ENCODE measurements at places on chromosomes 2 and 18.

GRCh38 chr2:12479065-12479601 lies 237.6 kb upstream of the TRIB2 start:
- no peak for DNase-seq

DNA sequence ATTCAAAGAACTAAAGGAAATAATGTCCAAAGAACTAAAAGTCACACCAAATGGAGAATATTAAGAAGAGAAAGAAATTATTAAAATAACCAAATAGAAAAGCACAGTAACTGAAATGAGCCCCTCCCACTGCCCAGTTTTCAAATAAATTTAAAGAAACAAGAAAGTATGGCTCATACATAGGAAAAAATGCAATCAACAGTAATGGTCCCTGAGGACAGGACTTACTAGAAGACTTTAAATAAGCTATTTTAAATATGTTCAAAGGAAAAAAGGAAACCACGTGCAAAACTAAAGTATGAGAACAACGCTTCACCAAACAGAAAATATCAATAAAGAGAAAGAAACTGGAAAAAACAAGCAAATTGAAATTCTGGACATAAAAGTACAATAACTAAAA lies 58.9 kb downstream of the TMEM131 start:
- DNase-seq = no peak

- DNase-seq = no peak
Measured at GRCh38 chr18:21242141-21242779, at the start of gene GREB1L. TSS of gene GREB1L (plus strand) at chr18:21242232. CDS start at chr18:21383519, 141,287 bp downstream.

- DNase-seq = no peak
Measured at GRCh38 chr2:88321449-88322248, 130.8 kb downstream of the FOXI3 start.

- no peak for DNase-seq
Measured at GRCh38 chr18:70705831-70706416, 417.1 kb downstream of the SOCS6 start.

DNA sequence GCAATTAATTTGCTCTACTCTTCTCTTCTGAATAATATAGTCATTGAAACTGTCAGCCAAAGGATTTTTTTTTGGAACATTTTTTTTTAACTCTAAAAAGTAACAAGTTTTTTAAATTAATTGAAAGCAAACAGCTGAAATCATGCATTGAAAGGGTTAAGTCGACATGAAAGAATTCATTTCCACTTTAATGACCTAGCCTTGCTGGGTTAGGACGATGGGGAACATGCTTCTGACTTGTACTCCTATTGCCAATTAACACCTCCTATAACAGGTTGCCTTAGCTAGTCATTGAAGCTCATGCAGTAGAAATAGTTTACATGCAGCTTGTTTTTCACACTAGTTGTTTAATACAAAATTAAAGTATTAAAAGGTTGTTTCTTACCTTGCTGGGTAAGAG lies 47.8 kb downstream of the PSMD14 start:
- no peak for DNase-seq

DNA sequence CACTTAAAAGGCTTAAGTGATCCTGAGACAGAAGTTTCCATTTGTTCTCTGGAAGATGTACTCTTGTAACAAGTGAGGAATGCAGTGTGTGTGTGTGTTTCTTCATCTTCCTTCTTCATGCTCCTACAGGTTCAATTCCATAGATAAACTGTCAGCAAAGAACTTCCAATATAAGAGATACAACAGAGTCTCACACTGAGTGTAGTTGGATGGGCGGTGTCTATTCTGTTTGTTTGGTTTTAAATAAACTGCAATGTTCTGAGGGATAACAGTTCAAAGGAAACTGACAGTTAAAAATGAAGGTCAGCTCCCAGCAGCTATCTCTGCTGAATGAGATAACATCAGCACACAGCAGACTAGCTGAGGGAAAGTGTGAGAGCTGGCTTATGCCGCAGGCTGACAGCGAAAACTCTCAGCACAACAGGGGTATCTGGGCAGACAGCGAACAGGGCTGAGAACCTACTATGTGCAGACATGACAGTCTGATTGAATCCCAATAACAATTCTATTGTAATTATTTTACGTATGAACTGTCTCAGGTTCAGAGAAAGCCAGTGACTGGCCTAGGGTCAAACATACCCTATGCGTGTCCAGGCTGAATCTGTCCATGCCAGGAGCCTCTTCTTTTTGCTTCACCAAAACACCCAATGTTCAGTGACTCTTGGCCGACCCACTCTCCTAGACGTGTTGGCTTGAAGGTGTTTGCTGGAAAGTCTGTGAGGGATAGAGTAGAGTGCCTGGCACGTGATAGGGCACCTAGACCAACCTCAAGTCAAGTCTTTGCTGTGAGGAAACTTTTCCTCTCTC lies 201.9 kb upstream of the TRIB2 start:
- no peak for DNase-seq

GRCh38 chr18:79606621-79607331 lies 72.8 kb upstream of the CTDP1 start:
- no peak for DNase-seq

DNA sequence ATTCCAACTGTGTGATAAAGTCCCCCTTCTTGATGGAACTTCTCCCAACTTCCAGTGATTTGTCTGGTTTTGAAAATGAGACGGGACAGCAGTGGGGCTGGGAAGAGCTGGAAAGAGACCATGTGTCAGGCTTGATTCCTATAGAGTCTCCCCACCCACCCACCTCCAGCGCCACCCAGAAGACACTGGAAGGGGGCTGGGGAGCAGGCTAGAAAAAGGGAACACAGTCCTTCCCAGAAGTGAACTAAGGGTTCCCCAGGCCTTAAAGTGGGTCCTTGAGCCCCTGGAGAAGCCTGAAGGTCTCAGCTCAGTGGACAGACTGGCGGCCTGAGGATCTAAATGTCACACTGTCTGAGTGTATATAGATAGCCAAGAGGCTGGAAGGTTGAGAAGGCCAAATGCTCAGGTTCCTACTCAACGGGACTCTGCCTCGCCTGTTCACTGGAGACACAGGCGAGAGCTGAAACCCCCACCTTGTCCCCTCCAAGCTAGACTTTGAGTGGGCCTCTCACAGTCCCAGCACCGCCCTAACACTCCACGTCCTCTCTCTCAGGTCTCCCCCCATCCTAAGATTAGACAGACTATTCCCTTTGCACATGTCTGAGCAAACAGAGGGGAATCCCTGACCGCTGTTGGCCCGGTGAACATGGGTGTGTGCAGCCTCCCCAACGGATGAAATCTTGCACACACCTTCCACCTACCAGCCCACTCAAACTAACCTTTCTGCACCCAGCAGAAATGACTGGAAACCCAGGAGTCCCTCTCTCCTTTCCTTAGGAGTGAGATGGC lies 1.6 kb downstream of the PKDCC start:
- DNase-seq = no peak

- no peak for DNase-seq
Measured at GRCh38 chr18:48641981-48642380, 103.2 kb downstream of the CTIF start.

GRCh38 chr2:218079943-218080913 lies 11.2 kb downstream of the RUFY4 start:
- no peak for DNase-seq

All from HS-27A (cell line).